Stimulated activated CD4-positive, alpha-beta T cell treated with anti-CD3 and anti-CD28 coated beads, Interleukin-2, amount 100 ng/mL, for 48 hours (primary cell): ENCODE measurements at places on chromosomes 7 and 10.

- no peak for DNase-seq
Measured at GRCh38 chr10:2251631-2252030, 514.3 kb upstream of the ADARB2 start.

- DNase-seq: no peak
Measured at GRCh38 chr7:30191809-30192208, 57.0 kb downstream of the MTURN start.

GRCh38 chr7:8590791-8591190 is 157.4 kb downstream of the NXPH1 start:
- DNase-seq: no peak

GRCh38 chr10:21487416-21488180 is 37.9 kb downstream of the SKIDA1 start:
- no peak for DNase-seq

DNA sequence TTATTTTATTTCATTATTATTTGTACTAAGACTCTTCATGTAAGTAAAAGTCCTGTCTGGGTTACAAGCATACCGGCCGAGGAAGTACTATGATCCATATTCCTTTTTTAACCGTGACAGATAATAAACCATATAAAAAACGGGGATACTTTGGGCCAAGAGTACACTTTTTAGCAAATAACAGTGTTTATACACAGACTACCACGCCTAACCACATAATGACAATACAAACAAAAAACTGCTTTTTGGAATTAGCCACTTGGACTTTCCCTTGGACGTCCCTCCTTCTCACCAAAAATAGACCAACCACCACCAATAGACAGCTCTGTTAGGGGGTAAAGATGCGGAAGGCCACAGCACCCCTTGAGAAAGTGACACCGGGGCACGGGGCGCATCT is 800 bp downstream of the MINDY3 start:
- no peak for DNase-seq

- no peak for DNase-seq
Measured at GRCh38 chr7:18117482-18117881, 89.8 kb upstream of the PRPS1L1 start.

GRCh38 chr10:63064706-63065105 is 68.4 kb upstream of the NRBF2 start:
- no peak for DNase-seq

GRCh38 chr10:98636921-98637329 is 190.2 kb upstream of the HPS1 start:
- DNase-seq: no peak

DNA sequence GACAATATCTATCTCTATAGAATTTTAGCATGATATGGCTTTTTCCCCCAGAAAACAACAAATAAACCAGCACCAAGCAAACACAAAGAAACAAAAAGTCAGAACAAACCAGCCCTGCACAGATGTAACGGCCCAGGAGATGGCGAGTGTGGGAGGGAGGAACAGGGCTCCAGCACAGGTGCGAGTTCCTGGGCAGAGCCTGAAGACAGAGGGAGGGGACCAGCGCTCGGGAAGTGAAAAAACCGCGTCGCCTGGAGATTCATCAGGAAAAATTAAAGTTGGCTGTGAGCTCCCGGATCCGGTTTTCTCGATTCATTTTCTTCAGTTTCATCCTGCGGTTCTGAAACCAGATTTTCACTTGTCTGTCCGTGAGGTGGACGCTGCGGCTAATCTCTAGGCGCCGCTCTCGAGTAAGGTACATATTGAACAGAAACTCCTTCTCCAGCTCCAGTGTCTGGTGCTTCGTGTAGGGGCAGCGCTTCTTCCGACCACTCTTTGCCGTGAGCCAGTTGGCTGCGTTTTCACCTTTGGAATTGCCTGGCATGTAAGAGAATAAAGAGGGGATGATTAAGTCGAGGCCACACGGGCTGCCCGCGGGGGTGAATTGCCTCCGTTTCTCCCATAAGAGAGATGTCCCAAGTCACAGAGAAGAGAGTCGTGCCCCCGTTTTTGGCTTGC is 2.3 kb downstream of the HOXA10 start:
- no peak for DNase-seq

DNA sequence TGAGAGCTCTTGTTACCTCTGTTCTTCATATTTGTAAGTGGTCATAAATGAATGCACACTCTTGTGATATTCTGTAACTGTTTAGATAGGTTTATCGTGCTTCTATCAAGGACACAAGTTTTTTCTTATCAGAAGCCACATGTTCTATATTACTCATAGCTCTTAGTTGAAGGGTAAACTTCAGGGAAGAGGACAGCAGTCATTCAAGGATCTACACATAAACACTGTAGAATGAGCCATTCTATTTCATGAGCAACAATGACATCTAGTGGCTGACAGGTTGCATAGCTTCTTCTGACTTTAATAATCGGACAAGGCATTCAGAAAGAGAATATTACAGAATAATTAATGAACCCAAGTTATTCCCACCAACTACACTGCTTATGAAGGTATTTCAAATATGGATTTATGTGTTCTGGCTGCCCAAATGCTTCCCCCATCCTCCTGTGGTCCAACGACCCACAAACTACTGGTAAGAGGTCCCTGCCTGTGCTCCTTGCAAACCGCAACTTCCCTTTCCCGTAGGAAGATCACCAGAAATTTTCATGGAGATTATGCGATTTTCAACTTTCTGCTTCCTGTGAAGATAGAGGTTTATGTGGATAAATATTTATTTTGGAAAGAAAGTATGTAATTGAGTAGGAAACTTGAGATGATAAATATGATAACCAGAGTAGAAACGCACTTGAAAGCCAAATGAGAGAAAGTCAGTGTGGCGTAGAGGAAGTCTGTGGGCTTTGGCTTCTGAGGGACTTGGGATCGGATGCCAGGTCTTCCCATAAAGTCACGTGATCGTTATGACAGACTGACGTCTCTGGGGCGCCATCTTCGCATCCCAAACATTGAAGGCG is 16.8 kb upstream of the ABCB5 start:
- no peak for DNase-seq

DNA sequence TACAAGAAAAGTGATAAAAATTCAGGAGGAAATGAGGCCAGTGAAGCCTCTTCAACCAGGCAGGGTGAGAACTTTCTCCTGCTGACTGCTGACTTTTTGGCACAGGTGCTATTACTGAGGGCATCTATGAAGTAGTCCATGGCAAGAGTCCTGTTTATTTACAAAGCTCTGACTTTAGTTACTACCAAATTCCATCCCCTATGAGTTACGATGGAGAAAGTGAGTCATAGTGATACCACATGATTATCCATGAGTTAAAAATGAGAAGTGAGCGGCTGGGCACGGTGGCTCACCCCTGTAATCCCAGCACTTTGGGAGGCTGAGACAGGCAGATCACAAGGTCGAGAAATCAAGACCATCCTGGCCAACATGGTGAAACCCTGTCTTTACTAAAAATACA is 19.9 kb downstream of the CCDC3 start:
- no peak for DNase-seq

GRCh38 chr7:30824821-30825720 is 53.9 kb downstream of the MINDY4 start:
- no peak for DNase-seq

DNA sequence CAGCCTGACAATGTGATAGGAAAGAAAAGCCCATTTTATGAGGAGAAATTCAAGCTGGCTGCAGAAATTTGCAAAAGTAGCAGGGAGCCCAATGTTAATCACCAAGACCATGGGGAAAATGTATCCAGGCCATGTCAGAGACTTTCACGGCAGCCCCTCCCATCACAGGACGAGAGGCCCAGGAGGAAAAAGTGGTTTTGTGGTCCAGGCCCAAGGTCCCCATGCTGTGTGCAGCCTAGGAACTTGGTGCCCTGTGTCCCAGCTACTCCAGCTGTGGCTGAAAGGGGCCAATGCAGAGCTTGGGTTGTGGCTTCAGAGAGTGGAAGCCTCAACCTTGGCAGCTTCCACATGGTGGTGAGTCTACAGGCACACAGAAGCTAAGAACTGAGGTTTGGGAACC is 12.7 kb downstream of the COA1 start:
- no peak for DNase-seq

DNA sequence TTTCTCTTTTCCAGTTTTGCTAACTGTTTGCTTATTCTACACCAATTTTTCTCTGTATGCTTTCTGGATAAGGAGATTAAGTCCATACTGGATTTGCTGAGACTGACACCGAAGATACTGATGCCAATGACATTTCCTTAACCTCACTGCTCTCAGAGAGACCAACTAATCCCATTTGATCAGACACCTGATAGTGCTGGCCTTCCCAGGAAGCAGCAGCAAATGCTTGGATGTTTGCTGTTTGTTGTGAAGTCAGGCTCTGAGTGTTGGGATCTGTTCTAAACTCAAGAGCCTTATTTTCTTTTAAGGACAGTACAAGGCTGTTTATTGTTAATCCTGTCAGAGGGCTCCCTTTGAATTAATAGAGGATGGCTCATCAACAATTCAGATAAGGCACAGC is 143.3 kb downstream of the ANK3 start:
- no peak for DNase-seq

- DNase-seq: no peak
Measured at GRCh38 chr7:97024209-97025129, at the start of gene DLX5. DLX5 (minus strand) TSS chr7:97024831; CDS start chr7:97024623, 208 bp downstream.

DNA sequence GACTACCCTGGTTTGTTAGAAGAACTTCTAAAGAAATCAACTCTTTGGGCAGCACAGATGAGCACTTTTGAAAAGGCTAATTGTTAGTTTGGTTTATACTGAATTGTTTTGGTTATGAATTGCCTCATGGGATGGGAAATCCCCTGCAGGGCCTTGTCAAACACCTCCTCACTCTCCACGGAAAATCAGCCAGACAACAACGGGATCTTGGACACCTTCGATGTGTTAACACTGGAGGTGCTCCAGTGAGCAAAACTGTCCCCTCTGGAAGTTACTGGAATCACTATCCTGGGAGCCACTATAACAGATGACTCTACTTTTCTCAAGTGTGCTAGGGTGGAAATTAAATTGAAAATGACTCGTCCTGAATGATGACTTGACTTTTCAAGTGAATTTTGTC is 38.7 kb downstream of the CDK6 start:
- DNase-seq: peak; percentile 18

GRCh38 chr7:38736138-38736537 is 105.0 kb upstream of the AMPH start:
- DNase-seq: no peak

DNA sequence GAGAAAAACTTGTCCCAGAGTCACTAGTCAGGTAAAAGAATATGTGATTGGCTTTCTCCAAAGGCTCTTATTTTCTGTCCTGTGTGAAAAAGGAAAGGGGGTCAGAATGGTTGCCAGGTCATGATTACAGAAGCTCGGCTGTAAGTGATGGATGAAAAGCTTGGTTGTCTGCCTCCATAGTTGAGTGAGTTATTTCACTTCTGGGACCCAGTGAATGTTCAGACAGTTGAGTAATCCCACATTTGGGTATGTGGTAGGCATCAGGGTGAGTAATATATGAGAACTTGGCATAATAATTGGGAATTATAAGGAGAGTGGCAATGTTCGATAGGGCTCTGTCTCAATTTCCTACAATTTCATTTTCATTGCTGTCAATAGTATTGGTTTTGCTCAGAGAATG is 72.5 kb downstream of the BBS9 start:
- DNase-seq: no peak

- peak; percentile 98 for DNase-seq
Measured at GRCh38 chr7:158704524-158705233, at the start of gene NCAPG2. NCAPG2 (minus strand) TSS chr7:158704804; CDS start chr7:158701899, 2,905 bp downstream.

- no peak for DNase-seq
Measured at GRCh38 chr10:13851906-13852305, 265.1 kb downstream of the PRPF18 start.

GRCh38 chr7:4638781-4639575 is 43.1 kb upstream of the FOXK1 start:
- no peak for DNase-seq

GRCh38 chr7:10076660-10077300 is 896.9 kb upstream of the PHF14 start:
- no peak for DNase-seq

- no peak for DNase-seq
Measured at GRCh38 chr7:120480472-120480871, 207.5 kb downstream of the KCND2 start.

GRCh38 chr10:50361946-50362345 is 110.6 kb upstream of the ASAH2 start:
- no peak for DNase-seq

DNA sequence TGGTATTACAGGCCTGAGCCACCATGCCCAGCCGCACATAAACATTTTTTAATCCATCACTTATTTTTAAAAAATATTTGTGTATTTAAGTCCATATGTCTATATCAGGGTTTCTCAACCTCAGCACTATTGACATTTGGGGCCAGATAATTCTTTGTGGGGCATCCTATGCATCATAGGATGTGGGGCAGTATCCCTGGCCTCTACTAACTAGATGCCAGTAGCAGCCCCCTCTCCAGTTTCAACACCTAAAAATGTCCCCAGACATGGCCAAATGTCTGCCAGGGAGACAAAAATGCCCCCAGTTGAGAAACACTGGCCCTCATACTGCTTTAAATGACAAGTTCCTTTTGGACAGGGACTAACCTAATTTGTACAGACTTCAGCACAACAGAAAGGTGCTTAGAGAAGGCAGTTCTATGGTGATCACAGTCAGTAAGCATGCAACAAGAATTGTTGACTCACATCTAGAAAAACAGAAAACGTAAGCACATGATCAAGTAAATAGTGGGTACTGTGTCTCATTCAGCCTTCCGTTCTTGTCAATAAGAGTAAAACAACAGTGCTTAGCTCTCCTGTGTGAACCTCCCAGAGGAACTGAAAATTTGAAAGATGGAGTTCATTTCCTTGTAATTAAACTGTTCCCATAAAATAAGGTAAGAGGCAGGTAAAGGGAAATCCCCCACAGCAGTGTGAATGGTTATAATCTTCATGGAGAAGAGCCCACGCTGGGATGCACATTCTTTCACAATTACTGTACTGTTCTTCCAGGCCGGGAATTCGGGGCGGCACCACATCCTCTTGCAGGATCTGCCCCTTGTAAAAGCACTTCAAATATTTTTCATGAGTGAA is 17.3 kb upstream of the ADRB1 start:
- no peak for DNase-seq

DNA sequence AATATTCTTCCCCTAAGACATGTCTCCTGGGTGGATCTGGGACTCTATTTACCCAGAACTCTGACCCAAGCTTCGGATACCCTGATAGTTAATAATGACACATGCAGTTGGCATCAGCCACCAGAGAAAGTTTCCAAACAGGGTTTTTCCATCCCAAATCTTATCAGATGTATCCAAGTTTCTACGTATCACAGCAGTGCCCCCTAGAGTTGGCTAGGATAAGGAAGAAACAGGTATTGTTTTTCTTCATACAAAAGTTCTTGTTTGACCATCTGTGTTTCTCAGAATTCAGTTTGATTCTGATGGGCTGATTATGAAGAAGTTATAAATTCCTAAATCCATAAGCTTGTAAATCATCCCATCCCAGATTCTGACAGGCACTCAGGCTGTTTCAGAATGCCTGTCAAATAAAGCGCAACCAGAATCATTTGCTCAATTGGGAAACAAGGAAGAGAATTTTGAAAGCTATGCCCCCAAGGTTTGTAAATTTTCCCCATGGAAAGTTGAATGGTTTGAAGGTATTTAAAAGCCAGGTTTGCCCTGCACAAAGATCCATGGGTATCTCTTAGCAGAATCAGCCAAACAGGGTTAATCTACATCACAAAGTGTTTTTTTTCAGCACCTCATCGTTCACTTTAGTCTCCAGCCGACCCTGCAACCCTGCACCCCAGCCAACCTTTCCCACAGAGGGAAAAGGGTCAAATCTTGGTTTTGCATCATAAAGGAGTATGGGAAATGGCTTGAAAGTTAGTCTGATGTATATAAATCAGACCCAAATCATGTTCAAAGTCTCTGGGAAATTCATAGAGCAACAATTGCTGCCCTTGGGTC is 47.4 kb downstream of the NRAP start:
- no peak for DNase-seq

GRCh38 chr10:30254926-30255325 is 94.2 kb downstream of the MTPAP start:
- no peak for DNase-seq
